ENCODE measurements at places on chromosomes 6 and 20.

- DNase-seq: no peak
These were observed 12.2 kb downstream of the NCOA7 start for GRCh38 chr6:125802943-125803377.

DNA sequence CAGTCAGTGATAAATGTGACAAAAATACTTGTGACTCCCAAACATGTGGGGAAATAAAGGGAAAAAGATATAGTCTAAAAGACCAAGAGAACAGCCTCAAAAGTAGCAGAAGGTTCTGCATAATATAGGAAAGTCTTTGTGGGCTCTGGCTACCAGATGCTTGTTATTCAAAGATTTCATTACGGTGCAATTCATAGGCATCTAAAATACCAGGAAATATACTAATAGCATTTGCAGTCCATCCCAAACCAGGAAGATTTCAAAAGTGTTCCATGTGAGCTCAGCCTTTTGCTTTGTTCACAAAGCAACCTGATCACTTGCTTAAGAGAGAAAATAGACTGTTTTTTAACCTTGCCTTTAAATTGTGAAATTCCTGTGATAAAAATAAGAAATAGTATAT, 506.7 kb upstream of the MARCKS start:
- DNase-seq: no peak

DNA sequence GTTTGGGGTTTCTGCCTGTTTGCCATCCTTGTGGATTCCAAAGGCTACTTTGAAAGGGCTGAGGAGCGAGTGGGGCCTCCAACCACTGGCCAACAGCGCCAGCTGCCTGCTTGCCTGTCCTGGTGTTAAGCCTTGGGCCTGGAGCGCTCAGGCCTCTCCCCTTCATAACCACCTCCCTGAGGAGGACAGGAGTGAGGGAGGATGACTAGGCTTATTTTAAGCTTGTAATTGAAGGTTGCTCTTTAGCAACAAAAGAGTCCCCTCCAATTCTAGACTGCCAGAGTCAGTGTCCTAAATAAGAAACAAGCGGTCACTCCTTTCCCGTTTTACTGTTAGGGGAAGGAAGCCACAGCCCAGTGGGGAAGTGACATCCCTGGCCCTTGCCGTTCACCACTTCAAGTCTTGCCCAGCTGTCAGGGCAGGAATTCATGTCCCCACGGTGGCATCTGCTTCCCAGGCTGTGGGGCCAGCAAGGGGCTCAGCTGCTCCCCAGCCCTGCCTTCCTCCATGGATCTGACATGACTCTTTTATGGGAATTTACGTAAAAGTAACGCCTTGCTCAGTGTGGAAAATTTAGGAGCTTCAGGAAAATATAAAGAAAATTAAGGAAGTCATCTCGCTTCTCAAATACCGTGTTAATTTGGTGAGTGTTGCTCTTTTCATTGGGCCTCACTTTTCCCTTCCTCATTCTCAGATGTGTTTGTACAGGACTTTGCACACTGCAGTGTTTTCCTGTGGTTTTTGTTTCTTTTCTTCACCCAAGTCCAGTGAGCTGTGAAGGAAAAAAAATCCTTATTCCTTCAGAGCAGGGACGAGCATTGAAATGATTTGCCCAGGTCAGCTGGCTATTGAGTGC, 57.8 kb downstream of the SSR1 start:
- DNase-seq: no peak

- no peak for DNase-seq
These were observed 6.5 kb downstream of the IP6K3 start for GRCh38 chr6:33740204-33740608.

- no peak for DNase-seq
These were observed 1.7 kb downstream of the SCML4 start for GRCh38 chr6:107822176-107823046.

GRCh38 chr6:11460001-11460668, 77.4 kb upstream of the TMEM170B start:
- no peak for DNase-seq

GRCh38 chr20:50995506-50995905, 27.4 kb downstream of the KCNG1 start:
- no peak for DNase-seq

DNA sequence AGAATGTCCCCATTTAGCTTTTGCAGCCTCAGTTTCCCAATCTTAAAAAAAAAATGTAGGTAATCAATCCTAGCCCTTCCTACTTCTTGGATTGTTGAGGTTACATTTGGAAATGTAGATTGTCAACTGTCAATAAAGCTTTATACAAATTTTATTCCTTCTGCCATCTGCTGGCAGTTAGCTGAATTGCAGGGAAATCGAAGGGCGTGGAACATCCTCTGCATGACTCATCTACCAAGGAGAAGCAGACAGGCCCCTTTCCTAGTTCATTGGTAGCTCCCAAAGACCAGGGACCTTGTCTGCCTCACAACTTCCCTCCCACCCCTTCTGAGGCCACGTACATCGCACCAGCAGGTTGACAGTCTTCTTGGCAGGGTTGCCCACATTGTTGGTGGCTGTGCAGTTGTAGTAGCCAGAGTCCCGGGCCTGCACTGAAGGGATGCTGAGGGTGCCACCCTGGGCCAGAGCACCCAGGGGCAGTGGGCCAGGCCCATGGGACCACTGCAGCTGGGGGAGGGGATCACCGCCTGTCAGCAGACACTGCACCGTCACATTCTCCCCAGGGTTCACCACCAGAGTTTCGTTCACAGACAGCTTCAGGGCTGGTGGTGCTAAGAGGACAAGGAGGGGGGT, 43.6 kb downstream of the MDGA1 start:
- DNase-seq: no peak

DNA sequence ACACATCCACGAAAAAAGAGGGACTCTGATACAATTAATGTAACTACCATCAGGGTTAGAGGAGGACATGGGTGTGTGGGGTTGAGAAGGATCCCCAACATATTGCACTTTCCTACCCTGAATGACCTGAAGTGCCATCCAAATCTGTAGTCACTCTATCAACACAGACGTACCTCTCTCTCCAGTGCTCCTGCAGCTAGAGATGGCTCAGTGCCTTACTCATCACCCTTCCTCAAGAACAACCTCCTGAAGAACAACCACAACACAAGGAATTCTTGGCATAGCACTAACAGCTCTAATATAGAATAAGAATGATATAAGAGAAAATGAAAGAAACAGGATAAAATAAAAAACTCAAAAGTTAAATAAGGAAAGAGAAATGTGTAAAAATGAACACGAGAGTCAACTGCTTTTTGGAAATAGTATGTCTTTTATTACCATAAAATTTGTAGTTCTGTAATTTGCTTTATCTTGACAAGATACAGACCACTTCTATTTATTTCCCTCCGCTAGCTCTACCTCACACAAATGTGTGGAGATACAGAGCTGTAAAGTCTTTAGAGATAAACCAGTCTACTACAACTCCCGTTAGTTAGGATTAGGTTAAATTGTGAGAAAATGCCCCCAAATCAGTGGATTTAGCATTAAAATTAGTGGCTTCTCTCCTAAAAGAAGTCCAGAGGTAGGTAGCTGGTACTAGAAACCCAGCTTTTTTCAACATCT, 63.9 kb downstream of the REV3L start:
- no peak for DNase-seq

- DNase-seq: no peak
These were observed 72.6 kb upstream of the LY86 start for GRCh38 chr6:6515691-6516607.

DNA sequence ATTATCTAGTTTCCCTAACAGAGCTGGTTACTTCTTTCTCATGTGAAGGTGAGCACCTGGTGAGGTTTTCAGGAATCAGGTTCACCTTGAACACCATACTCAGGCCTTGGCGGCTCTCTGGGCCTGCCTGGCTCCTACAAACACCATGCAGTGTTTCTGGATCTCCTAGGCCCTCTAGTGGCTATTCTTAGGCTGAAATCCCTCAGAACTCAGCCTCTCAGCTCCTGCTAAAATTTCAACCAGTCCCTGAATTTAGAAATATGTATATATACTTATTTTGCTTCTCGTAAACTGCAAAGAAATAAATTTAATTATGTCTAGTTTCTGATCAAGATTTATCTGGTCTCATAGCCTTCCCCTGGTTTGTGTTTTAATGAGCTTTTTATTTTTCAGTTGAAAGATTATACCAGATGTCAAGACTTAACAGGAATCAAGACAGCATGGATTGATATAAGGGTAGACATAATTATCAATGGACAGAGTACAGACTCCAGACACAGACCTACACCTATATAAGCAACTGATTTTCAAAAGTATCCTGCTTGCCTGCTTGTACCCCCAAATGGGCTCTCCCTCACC, 55.9 kb downstream of the ANKEF1 start:
- no peak for DNase-seq

GRCh38 chr6:79301290-79301689, 66.8 kb upstream of the HMGN3 start:
- DNase-seq: no peak

- DNase-seq: no peak
These were observed 75.1 kb downstream of the NINL start for GRCh38 chr20:25510202-25510601.

DNA sequence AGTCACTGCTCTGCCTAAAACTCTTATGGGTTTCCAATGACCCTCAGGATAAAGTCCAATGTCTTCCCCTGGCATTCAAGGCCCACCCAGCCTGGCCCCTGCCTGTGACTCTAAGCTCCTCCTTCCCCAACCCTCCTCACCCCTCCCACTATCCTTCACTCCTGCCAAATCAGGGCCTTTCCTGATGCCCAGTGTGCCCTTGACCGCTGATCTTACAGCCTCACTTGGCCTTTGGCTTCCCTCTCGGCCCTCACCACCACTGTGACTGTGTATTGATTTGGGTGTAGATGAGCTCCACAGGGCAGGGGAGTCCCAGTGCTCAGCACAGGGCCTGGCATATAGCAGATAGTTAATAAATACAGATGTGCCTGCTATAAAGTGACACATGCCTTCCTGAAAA, 115.7 kb downstream of the TOX2 start:
- DNase-seq: no peak

- no peak for DNase-seq
These were observed 254.4 kb upstream of the POU3F2 start for GRCh38 chr6:98579941-98580340.

DNA sequence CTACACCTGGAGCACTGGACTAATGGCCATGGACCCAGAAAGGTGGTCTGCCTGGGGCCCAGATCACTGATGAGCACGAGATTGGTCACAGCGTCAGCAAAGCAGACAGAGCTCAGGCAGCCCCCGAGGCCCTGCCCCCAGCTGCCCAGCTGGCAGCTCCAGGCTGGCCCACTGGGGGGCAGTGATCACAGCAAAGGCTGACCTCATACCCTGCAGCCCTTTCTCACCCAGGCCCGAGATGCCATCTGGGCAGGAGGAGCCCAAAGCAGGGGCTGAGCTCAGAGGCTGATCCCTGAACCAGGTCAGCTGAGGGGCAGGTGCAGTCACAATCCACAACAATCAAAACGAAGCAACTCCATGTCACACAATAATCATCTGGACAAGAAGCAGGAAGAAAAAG, 4.1 kb downstream of the MAP1LC3A start:
- DNase-seq: no peak

- no peak for DNase-seq
These were observed 2.4 kb upstream of the MCM3 start for GRCh38 chr6:52286798-52287432.

GRCh38 chr6:111615916-111616612, 10.4 kb upstream of the TRAF3IP2 start:
- DNase-seq: no peak

- no peak for DNase-seq
These were observed 103.1 kb upstream of the SULF2 start for GRCh38 chr20:47888351-47888750.

DNA sequence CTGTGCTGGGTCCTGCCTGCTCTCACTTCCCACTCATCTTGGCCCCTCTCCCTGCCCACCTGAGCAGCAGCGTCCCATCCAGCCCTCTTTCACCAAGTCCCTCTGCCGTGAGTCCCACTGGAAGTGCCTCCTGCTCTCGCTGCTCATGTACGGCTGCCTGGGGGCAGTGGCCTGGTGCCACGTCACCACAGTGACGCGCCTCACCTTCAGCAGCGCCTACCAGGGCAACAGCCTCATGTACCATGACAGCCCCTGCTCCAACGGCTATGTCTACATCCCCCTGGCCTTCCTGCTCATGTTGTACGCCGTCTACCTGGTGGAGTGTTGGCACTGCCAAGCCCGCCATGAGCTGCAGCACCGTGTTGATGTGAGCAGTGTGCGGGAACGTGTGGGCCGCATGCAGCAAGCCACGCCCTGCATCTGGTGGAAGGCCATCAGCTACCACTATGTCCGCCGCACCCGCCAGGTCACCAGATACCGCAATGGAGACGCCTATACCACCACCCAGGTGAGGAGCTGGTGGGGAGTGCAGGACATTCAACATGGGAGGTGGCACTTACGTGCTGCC, 2.8 kb downstream of the TMEM151B start:
- no peak for DNase-seq

- no peak for DNase-seq
These were observed 43.2 kb upstream of the AKAP12 start for GRCh38 chr6:151196555-151196954.

DNA sequence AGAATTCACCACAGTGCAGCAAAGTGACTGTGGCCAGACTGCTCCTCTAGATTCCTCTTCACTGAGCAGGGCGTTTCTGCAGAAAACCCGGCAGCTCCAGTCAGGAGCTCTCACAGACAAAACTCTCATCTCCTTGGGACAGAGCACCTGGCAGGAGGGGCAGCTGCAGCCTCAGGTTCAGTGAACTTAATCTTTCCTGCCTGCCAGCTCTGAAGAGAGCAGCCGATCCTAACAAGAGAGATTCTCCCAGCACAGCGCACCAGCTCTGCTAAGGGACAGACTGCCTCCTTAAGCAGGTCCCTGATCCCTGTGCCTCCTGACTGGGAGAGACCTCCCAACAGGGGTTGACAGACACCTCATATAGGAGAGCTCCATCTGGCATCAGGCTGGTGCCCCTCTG, 1065.5 kb downstream of the GRIK2 start:
- DNase-seq: no peak

- no peak for DNase-seq
These were observed 287.5 kb downstream of the LRFN2 start for GRCh38 chr6:40299681-40300080.

- DNase-seq: no peak
These were observed 205.3 kb downstream of the EYA2 start for GRCh38 chr20:47099825-47100441.

DNA sequence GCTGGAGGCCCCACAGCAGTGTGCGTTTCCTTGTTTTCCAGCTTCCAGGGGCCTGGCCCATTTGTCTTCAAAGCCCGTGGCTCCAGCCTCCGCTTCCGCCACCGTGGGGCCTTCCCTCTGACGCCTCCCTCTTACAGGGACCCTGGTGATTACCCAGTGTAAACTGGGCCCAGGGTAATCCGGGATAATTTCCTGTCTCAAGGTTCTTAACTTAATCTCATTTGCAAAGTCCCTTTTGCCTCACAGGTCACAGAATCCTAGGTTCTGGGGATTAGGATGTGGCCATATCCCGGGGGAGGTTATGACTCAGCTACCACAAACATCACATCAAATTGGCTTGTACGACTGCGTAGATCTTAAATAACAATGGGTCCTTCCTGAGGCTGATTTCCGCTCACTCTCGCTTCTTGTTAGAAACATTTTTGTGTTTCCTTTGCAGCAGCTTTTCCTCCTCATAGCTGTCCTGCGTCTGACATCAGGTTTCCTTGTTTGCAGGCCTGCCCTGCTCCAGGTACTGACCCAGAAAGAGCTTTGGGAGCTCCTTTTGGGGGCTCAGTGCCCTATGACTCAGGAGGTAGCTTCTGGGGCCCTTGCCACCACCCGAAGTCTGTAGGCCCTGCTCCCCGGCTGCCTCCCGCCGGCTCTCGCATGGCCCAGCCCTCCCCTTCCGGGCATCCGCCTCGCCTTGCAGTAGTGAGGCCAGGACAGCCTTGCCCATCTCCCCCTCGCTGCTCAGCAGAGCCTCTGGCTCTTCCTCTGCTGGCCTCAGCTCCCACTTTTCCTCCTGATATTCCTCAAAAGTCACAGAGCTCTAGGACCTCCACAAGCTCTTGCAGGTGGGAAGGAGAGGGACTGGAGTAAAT, 100.5 kb downstream of the ERMARD start:
- no peak for DNase-seq
